Posterior cingulate gyrus (tissue), 11 donors: ENCODE measurements at places on chromosomes 5 and 9.

DNA sequence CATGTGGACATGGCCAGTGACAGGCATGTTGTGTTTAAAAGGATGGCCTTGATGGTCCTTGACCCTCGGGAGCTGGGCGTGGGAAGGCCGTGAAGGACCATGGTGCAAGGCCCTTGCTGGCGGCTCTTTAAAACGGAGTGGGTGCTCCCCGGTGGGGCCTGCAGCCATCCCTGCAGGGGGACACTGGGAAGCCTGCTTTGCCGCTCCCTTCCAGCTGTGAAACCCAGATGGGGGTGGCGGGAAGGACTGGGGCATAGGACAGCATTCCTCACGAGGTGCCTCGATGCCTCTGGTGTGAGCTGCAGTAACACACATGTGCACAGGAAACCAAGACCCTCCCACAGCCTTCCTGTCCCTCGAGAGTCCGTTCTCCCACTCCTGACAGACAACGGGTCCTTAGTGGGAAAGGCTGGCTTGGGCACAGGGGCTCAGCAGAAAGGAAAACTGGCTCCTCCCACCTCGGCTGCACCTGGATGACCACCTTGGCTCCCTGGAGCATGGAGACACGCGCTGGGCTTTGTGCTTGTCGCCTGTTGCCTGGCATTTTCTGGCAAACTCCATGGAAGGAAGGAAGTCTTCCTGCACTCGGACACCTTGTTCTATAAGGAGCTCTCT is 30.3 kb upstream of the IRX4 start:
- DNase-seq, result no peak

- no peak for DNase-seq
These were observed 3.8 kb upstream of the DMRT3 start for GRCh38 chr9:972501-973294.

DNA sequence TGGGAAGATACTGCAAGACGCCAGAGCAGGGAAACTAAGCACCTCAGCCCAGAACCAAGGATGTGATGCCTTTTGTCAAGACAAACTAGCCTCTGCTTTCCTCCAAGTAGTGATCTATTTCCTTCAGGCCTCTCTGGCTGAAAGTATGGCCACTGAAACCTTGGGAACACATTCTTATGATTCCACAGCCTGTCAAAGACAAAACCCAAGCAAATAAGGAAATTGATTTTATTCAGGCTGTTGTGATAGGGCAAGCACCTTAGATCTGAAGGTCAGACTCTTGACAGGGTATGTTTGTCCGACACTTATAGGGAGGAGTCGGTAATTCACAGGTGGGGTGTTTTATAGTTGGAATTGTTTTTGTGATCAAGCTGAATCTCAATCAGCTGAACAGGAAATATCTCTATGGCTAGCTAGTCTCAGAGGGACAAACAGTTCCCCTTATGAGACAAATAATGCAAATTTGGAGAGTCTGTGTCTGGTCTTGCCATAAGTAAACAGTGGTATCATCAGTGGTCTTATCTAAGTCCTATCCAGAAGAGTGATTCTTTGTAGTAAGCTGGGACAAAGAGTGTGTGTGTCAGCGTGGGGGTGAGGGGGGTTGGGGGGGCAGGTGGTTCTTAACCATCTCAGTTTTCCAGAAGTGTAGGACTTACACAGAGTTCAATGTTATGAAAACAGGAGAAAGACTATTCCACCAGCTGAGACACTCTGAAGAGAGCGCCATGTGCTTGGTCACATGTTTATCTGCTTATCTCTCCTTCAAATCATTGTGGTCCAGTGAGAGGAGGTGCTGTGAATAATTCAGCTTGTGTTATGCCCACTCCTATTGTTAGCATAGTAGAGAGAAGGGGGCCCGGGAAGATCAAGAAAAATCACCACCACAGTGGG is 6.7 kb upstream of the ZCCHC10 start:
- DNase-seq, result no peak

GRCh38 chr5:173495225-173495904 is 121.1 kb downstream of the BOD1 start:
- DNase-seq, result peak; percentile 32

GRCh38 chr5:155303120-155303519 is 289.6 kb downstream of the KIF4B start:
- no peak for DNase-seq

- peak; percentile 93 for DNase-seq
These were observed 30.1 kb upstream of the PDE8B start for GRCh38 chr5:77180167-77181081.

DNA sequence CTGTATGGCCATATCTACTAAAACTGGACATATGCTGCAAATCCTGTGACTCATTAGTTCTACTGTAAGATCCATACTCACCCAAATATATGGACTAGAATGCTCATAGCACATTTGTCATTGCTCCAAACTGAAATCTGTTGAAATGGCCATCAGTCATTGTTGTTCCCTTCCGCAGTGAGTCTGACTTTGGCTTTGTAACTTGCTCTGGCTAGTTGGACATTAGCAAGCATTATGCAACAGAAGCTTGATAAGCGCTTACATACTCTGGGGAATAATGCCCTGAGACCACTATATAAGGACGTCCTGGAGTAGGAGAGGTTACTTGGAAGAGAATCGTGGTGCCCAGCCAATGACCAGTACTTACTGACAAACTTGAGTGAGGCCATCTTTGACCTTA is 9.0 kb downstream of the KIAA1958 start:
- no peak for DNase-seq

- DNase-seq, result no peak
These were observed 375.1 kb downstream of the SPATA31D1 start for GRCh38 chr9:82363682-82364081.

GRCh38 chr9:81585191-81585763 is 104.1 kb downstream of the TLE1 start:
- DNase-seq, result no peak

GRCh38 chr5:79416499-79416898 is 97.4 kb downstream of the HOMER1 start:
- no peak for DNase-seq

DNA sequence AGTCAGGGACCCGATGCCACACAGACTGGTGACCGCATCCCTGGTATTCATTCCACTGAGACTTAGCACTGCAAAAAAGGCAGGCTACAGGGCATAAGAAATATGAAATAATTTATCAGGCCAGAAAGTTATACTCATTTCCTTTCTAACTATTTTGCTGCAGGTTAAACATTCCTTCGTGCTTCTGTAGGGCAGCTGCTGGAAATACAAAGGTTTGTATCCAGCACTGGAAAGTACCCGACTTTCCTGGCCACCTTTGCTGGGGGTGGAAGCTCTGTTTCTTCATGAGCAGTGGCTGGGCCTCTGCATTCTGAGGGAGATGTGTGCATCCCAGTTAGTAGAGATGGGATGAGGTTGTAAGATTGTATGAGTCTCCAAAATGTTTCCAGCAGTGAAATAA is 478.6 kb upstream of the WWC1 start:
- DNase-seq, result no peak
